ENCODE measurements at places on chromosomes 13 and 19. TPM values are rescaled to one million over a fixed set of nuclear protein-coding genes. Genes with fewer than 3 reads are reported as not detected.

Gene CLDN10
- not detected for total RNA-seq

GRCh38 chr19:3248728-3249326 lies 24.4 kb downstream of the CELF5 start:
- no peak for DNase-seq

Gene ZNF677
- 6.1 TPM for total RNA-seq

DNA sequence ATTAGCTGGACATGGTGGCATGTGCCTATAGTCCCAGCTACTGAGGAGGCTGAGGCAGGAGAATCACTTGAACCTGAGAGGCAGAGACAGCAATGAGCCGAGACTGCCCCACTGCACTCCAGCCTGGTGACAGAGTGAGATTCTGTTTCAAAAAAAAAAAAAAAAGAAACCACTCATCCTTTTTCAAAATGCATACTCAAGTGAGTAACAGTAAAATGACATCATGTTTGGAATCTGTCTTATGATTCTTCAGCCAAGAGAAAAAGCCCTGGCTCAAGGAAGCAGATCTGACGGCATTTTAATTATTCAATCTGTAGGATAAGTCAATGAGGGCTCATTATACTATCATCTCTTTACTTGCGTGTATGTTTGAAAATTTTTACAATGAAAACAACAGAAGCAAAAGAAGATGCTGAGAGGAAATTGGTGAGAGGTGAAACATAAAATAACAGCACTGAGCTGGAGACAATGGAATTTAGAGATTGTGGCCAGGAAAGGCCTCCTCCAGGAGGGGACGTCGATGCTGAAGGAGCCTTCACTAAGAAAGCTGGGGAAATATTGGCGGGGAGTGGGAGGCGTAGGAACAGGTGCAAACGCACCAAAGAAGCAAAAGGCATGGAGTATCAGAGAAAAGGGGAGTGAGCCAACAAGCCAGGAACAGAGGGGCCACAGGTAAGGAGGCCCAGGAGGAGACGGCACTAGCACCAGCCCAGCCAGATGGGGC lies 12.9 kb upstream of the CCNE1 start:
- no peak for DNase-seq

GRCh38 chr13:89628567-89628966 lies 1718.9 kb upstream of the MIR17HG start:
- no peak for DNase-seq

- no peak for DNase-seq
Measured at GRCh38 chr13:106683918-106684317, 116.0 kb upstream of the ARGLU1 start.

Gene ZNF534
- not detected for total RNA-seq

DNA sequence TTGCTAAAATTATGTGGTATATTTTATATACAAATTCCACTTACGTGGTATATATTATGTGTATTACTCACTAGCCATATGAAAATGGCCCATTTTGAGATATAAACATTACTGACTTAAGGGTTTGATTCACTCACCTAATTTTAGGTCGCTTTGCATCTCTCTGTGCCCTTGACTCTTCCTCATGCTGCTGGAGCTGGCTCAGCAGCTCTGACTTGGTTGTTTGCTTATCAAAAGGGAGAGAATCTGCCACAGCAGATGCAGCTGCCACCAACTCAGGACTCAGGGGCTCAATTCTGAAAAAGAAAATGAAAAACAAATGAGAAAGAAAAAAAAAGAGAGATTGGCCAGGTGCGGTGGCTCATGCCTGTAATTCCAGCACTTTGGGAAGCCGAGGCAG lies 12.2 kb downstream of the MRPS31 start:
- DNase-seq, result no peak

DNA sequence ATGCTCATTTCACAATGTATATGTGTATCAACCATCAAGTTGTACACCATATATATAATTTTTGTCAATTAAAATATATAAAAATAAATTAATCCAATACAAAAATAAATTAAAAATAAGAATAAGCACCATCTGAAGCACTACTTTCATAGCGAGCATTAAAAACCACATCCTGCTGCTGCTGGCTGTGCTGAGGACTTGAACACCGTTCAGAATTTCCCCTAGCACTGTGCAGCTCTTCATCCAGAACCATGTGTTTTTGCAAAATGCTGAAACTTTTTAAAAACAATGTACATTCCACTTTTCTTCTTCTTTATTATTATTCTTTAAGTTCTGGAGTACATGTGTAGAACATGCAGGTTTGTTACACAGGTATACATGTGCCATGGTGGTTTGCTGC lies 40.0 kb upstream of the FOXO1 start:
- DNase-seq, result no peak

Gene PBX4
- total RNA-seq, result 27.6 TPM

Gene CASP14
- not detected for total RNA-seq

GRCh38 chr13:30091691-30092090 lies 215.7 kb downstream of the KATNAL1 start:
- DNase-seq, result no peak

GRCh38 chr19:40889366-40889765 lies 7.3 kb upstream of the CYP2A7 start:
- DNase-seq, result no peak

Gene PPP5C
- 118 TPM for total RNA-seq

- DNase-seq, result no peak
Measured at GRCh38 chr19:12859546-12859945, 21.2 kb downstream of the MAST1 start.

Gene NTN5
- total RNA-seq, result 2.5 TPM

DNA sequence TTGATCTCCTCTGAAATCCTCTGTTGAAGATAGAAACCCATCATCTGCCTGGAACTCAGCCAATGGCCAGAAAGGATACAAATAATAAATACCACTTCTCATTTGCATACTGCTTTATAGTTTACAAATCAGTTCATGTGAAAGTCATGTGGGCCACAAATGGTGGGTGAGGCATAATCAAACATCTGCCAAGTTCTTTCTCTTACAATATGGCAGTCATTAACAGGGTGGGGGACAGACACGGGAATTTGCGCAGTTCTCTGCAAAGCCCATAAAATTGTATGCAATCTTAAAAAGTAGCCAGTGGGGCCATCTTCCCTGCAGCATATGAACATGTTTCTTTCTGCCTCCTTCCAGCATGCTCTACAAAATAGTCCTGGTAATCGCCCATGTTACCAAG lies 59.6 kb downstream of the NUFIP1 start:
- DNase-seq, result no peak

- DNase-seq, result no peak
Measured at GRCh38 chr19:1584500-1585242, 8.0 kb downstream of the MBD3 start.

GRCh38 chr19:58034477-58034793 lies 610 bp downstream of the ZSCAN1 start:
- DNase-seq, result no peak

- no peak for DNase-seq
Measured at GRCh38 chr19:14405380-14405757, 13.8 kb downstream of the DDX39A start.

DNA sequence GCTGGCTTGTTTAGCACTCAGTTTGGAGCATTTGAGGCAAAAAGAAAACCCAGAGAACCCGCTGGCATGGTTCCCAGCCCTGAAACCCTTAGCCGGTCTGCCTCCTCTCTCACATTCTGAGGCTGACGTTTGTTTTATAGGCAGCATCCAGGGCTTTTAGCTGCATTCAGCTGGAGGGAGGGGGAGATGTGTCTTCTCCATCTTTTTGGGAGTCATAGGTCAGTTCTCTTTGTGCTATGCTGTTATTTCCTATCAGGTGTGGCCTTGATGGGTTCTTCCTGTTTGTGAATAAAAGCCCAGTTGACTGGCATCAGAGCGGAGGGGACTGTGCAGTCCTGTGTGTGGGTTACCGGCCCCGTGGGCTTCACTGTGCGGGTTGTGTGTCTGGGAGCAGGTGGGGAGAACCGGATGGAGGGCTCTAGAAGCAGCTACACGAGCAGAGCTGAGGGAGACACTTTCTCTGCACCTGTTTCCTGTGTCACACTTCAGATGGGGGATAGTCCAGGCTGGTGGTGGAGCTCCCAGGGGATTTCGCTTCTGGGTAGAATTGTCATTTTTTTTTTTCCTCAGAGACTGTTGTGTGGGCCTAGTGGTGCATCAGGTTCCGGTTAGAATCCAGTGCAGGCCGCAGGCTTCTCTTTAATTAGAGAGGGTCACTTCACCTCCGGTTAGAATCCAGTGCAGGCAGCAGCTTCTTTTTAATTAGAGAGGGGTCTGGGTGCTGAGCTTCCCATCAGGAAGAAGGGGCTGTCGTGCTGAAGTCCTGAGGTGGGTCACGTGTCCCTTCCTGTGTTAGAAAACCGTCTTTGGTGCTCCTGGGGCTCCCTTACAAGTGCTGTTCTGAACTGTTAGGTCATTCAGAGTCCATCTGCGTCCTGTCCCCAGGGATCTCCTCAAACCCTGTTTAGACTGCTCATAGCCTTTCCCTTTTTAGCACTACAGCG lies 69.6 kb downstream of the ARHGEF7 start:
- no peak for DNase-seq

- DNase-seq, result no peak
Measured at GRCh38 chr13:76667551-76667950, 218.7 kb downstream of the KCTD12 start.

DNA sequence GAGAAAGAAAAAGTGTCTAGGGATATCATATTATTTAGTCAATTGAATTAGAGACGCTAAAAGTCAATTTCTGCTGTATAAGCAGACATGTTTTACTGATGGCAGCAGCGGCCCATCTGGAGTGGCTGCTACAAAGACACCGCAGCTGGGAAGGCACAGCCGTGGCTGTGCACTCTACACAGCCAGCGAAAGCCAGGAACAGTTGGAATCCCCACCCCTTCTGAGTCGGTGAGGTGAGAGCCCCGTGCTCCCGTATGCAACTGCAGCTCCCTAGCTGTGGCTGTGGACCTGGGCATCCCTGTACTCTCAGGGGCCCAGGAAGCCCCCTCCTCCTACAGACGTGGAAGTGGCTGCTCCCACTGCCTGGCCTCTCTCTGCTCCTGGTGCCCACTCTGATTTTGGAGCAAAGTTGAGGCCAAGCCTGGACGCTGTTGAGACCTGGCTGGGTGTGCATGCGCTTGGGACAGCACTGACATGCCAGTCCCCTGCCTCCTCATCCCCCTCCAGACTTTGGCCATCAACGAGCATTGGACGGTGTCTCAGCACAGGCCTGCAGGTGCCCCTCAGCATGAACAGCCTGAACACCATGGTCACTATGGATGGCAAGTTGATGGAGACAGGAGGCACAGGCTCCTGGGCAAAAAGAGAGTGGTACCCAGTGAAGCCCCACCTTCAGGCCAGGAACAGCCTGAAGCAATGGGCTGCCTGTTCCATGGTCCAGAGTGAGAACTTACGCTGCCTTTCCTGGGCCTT lies 944.0 kb upstream of the MIR17HG start:
- no peak for DNase-seq

DNA sequence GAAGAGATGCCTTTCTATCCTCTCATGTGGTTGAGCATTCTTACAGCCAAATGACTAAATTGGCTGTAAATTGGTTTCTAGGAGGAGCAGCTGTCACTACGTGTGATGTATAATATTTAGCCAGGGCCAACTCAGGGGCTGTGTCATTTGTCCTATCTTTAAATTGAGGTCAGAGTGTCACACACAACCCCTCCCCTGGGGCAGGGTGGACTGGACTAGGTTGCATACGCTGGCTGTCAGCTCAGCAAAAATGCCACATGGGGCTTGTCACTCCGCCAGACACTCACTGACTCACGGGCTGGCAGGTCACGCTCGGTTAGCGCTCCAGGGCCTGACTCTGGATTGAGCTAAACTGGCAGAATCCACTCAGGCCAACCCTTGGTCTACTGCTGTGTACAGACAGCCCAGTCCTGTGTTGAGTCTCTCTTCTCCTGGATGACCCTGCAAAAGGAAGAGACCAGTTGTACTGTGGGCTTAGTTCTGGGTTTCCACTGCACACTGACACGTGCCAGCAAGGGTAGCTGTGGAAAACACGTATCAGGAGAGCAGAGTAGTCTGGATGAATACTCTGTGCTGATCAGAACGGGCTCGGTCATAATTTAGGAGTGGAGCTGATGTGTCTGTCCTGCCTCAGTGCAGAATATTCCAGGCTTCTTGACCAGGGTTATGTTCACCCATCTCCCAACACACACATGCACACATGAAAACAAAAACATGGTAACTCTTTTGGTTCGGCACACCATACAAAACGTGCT lies 29.1 kb downstream of the SHISA2 start:
- DNase-seq, result no peak

DNA sequence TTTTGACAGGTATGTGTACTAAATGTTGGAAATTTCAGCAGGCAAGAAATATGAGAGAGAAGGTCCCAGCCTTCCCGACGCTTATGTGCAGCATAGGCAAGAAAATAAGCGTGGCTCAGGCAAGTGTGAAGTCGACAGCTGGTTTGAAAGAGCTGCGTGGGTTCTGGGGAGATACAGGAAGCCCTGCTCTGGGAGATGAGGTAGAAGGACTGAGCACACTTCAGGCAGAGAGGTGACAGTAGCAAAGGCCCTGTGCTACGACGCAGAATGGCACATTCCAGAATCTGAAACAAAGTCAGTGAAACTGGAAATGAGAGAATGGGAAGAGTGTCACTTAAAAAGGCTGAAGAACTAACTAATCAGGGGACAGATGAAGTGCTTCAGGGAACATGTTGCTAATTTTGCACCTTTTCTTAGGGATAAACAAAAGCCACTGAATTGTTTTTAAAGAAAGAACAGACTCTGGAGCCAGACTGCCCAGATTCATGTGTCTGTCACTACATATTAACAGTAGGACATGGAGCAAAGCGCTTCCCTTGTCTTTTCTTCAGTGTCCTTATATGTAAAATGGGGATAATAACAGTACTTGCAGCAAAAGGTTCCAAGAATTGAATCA lies 160.1 kb downstream of the SPRY2 start:
- DNase-seq, result no peak

DNA sequence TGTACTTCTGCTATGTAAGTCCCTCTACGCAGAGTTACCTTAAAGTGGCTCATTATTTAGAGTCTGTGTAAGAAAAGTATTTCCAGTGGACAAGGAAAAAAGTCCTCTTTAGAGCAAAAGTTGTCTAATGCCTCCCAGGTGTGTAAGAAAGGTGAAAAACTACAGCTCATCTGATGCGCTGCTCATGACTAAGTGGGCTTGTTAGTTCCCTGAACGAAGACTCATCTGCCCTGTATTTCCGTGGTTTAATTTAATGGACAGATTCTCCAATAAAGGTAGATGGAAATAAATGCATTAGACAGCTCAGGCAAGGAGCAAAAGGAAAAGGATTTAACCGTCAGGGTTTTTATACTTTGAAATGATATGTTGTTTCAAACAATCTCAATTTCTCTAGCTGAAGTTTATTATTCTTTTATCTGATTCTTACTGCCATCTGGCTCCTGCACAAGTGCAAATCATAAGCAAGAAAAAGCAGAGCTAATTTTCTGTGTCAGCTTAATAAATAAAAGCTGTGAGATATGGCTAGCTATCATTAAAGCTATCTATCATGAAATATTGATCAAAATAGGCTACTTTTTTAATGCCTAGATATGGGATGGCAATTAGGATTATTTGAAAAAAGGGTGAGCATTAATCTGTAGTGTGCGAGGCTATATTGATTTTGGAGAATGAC lies 73.7 kb upstream of the PCDH9 start:
- no peak for DNase-seq

DNA sequence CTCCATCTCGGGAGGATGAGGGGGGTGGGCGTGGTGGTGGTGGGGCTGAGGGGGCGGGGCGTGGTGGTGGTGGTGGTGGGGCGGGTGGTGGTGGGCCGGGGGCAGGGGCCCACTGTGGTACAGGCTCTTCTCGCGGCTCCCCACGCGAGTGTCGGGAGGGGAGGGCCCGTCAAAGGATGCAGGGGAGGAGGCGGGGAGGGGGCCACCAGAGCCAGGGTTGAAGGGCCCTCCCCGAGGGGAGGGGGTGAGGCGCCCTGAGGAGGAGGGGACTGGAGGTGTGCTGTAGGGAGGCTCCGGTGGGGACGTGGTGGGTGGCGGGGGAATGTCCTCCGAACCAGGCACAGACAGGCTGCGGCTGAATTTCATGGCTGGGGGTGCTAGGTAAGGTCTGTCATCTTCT lies 19.6 kb downstream of the C19orf81 start:
- DNase-seq, result no peak
